ENCODE measurements at places on chromosomes 11 and 22.

DNA sequence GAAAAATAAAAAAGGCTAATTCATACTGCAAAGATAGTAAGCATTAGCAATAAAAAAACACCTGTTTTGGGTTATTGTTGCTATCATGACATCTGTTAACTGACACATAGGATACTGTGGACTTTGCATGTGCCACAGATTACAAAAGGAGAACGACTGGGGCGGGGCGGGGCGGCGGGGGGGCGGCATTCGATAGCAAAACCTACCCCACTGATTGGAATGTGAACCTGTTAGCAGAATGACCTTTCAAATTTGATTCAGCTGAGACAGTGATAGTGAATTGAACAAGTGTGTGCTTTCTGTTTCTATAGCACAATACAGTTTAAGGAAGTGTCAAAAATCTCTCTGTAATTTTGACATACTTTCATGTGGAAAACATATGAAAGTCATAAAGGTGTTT lies 14.9 kb downstream of the MMP20 start:
- DNase-seq = no peak

DNA sequence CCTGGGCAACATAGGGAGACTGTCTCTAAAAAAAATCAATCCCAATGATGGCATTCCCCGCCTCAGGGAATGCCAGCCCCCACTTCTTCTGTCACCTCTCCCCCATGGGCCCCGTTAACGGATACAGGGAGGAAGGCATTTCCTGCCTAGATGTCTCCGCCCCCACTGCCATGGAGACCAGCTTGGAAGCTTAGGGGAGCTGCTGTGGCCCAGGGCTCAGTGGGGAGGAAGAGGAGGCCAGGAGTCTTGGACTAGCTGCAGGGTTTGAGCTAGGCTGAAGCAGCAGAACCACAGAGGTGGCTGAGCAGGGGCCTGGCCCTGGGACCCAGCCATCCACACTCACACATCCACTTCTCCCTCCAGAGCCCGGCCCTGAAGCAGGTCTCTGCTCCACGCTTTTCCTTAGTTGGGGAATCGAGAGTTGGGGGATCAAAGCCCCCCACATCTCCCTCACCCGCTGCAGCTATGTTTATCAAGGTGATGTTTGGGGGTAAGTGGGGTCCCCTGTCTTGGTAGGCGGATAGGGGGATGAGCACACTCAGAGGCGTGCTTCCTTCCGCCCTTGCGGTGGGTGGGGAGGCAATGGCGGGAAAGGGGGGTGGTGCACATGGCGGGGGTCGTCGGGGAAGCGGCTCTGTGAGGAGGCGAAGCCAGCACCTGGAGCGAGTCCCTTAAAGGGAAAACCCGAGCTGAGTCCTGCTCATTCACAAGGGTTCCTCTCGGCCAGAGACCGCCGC lies at the start of gene C22orf15:
Gene C22orf15 (plus strand): TSS at position 149 of the 737 bp plus-strand sequence. CDS start 317 bp downstream, at position 466.
- DNase-seq = peak; percentile 64

GRCh38 chr11:43576803-43577521 lies 103.6 kb upstream of the HSD17B12 start:
- DNase-seq = peak; percentile 50

GRCh38 chr22:19818324-19819207 lies 36.1 kb downstream of the GNB1L start:
- DNase-seq = no peak

DNA sequence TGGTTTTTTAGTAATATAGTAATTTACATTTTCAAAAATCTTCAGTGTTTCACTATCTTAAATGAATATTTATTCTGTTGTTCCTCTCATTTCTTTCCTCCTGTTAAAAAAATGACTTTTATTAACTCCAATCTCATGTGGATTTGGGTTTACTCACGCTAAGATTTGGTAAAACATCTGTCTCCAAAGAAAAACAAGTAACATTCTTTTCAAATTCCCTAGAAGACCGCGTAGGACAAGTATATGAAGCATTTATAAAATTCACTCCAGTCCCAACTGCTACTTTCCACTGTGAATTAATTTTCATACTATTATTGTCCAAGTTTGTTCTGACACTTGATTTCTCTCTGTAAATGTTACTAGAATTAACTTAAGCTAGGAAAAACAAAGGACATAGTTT lies 26.2 kb downstream of the SBF2 start:
- no peak for DNase-seq

GRCh38 chr11:60631944-60632343 lies 67.5 kb upstream of the MS4A8 start:
- DNase-seq = no peak

DNA sequence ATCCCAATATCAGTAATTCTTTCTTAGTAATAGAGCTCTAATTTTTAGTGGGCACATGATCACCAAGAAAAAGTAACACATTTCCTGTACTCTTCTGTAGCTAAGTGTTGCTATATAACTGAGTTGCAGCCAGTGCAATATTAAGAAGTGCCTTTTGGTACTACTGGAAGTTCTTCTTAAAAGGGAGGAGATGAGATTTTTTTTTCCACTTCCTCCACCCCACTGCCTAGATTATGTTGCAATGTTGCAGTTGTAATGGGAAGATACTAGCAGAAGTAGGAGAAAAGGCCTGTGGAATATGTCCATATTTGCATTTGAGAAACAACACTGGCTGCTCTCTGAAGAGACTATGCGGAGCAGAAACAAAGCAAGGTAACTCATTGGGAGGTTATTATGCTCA lies 280.6 kb upstream of the ANO5 start:
- DNase-seq = no peak

- DNase-seq = no peak
Measured at GRCh38 chr11:65613091-65613928, 711 bp downstream of the MAP3K11 start.

- no peak for DNase-seq
Measured at GRCh38 chr11:62832336-62833234, at the start of gene TEX54. Gene TEX54, minus strand, starts transcription at chr11:62832841.

- peak; percentile 1 for DNase-seq
Measured at GRCh38 chr11:132718711-132719671, 813.3 kb downstream of the OPCML start.

GRCh38 chr11:76510060-76511047 lies 65.5 kb downstream of the EMSY start:
- peak; percentile 59 for DNase-seq

DNA sequence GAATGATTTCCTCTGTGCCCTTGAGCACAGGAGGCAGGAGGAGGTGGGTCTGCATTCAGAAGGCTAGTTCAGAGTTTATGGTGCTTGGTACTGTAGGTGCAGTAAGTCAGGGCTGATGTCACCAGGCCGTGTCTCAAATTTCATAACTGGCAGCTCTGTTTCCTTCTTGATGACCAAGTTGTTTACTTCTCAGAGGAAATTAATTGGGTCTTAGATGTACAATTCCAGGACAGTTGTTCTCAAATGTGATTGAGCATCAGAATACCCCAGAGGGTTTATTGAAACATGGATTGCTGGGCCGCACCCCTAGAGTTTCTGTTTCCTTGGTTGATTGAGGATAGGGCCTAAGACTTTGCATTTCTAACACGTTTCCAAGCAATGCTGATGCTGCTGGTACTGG lies 6.2 kb downstream of the AMOTL1 start:
- DNase-seq = no peak

DNA sequence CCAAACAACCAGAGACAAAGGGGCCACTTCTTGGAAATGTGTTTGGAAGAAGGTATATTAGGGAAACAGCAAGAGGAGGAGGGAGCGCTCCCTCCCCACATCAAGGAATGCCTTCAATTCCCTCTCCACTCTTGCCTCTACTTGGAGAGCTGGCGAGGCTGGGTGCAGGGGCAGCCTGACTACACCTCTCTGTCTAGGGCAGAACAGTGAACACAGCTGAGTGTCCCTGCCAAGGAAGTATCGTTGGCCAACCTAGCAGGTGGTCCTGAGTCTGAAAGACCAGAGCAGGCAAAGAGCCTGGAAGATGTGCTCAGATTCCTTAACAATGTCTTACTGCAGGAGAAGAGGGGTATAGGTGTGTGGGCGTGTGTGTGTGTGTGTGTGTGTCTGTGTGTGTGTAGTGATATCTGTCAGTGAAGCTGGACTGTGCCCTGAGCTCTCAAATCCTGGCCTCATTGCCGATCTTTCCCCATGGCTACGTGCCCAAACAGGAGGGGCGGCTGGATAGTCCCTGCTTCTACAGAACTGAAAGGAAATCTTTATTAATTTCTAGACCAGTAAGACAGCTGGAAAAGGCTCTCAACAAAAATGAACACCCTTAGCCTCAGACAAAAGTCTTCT lies 46.8 kb downstream of the PAMR1 start:
- peak; percentile 22 for DNase-seq

DNA sequence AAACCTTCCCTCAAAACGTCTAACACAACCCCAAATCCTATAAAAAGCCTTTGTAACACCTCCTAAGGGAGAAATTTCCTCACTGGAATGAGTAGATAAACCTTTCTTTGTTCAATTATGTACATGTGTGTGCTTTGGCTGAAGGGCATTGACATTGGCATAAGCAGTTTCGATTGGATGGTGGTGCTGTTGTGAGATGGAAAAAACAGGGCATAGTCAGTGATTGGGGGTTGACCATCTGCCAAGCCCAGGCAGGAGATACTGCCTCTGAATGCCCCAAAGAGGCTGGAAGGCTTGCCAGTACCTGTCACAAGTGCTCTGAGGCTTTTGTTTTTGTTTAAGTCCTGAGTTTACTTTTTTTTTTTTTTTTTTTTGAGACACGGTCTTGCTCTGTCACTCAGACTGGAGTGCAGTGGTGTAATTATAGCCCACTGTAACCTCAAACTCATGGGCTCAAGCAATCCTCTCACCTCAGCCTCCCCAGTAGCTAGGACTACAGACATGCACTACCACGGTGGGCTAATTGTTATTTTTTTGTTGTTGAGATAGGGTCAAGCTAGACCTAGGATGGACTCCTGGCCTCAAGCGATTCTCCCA lies 1.2 kb upstream of the CCDC117 start:
- no peak for DNase-seq

GRCh38 chr22:44995105-44995514 lies 14.7 kb downstream of the PHF21B start:
- DNase-seq = no peak

- no peak for DNase-seq
Measured at GRCh38 chr22:47035425-47035881, 273.0 kb downstream of the TBC1D22A start.

GRCh38 chr11:10490032-10490397 lies 35.0 kb downstream of the AMPD3 start:
- DNase-seq = no peak

GRCh38 chr11:115550291-115551059 lies 46.3 kb upstream of the CADM1 start:
- DNase-seq = no peak

DNA sequence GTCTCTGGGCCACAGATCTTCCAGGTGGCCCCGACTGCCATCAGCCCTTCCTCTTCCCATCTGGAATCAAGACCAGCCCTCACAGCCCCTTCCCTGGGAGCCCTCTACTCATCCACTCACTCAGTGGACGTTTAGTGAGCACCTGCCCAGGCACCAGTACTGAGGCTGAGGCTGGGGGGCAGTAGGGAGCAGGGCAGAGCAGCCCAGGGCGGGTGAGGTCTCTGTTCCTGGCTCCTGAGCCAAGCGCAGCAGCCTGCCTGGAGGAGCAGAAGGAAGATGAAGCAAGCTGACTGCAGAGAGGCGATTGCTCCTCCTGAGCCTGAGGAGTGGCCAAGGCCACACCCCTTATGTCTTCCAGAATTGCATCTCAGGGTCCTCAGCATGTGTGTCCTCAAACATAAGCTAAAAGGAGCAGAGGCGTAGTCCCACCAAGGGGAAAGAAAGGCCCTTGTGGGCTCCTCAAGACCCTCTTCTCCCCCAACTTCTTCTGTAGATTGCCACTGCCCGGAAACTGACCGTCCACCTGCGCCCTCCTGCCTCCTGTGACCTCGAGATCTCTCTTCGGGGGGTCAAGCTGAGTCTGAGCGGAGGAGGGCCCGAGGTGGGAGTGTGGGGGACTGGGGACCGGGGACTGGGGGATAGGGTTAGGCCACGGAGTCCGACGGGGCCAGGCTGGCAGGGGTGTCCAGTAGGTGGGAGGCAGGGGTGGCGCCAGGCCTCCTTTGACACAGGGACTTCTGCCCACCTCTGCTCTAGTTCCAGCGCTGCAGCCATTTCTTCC lies 5.8 kb downstream of the MAPK8IP2 start:
- no peak for DNase-seq

- DNase-seq = no peak
Measured at GRCh38 chr11:61048368-61049062, 53.8 kb upstream of the CD5 start.

DNA sequence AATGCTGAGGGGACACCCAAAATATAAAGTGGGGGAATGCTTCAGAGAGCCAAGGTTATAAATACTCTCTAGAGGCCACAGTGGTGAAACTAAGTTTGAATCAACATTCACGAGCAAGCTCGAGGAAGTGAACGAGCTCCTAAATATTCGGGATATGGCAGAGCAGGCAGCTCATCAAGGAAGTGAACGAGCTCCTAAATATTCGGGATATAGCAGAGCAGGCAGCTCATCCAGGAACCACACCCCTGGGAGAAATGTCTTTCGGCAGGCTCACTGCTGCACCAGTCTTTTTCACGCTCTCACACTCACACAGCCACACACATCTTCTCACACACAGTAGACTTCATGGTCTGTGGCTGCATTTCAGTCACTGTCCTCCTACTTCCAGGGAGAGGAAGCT lies 787.5 kb downstream of the OPCML start:
- peak; percentile 14 for DNase-seq

DNA sequence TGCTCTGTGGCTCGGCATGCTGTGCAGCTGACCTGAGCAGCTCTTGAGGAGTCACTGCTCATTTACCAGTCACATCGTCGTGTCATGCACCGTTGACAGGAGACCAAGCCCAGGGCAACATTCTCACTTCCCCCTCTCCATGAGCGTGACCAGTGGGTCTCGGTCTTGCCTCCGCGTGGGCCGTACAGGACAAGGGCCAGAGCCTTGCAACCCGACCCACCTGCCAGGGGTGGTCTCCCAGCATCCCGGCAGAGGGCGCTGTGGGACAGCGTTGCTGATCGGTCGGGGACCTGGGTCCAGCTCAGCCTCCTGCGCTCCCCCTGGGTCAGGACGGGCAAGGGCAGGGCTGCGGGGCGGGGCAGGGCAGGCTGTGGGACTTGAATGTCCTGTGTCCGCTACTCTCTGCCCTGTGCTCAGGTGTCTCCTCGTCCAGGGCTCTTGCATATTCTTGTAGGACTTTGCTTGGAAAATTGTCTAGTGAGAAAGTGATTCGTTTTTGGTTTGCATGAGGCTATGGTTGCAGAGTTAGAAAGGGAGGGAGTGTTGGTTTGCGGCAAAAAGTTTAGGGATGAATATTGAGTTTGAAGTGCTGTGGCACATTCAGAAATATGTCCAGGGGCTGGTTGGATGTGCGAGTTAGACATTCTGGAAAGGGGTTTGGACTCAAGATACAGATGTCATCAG lies 16.2 kb downstream of the EIF4G2 start:
- DNase-seq = peak; percentile 77

- DNase-seq = peak; percentile 72
Measured at GRCh38 chr22:19970479-19971275, 29.1 kb upstream of the TXNRD2 start.

- DNase-seq = no peak
Measured at GRCh38 chr11:134001088-134001487, 44.3 kb upstream of the IGSF9B start.

DNA sequence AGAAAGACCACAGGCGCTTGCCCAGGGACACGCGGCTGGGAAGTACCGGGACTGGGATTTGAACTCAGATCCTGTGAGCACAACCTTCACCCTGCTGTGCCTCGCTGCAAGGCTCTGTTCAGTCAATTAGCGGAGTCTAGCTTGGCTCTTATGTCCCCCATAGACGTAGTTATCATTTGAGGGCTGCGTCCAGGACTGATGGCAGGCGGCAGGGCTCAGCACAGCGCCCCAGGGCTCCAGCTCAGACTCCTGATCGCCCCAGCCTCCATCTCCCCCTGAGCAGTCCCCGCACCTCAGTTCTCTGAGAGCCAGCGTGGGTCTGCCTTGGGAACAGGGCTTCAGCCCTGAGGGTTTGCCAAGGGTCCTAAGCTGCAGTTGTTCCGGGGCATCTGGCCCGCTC lies 19.8 kb downstream of the MRGPRG start:
- no peak for DNase-seq

All from cardiac fibroblast (primary cell).